Progenitor cell of endocrine pancreas (in vitro differentiated cells): ENCODE measurements at places on chromosomes 13 and 19. TPM values are rescaled to one million over a fixed set of nuclear protein-coding genes. Genes with fewer than 3 reads are reported as not detected.

ADGRE1 gene
- not detected in 2 replicates for total RNA-seq

PTGIR gene
- total RNA-seq: not detected in 2 replicates

- no peak for DNase-seq
These were observed 295.9 kb downstream of the GPC6 start for GRCh38 chr13:93522501-93522900.

DNA sequence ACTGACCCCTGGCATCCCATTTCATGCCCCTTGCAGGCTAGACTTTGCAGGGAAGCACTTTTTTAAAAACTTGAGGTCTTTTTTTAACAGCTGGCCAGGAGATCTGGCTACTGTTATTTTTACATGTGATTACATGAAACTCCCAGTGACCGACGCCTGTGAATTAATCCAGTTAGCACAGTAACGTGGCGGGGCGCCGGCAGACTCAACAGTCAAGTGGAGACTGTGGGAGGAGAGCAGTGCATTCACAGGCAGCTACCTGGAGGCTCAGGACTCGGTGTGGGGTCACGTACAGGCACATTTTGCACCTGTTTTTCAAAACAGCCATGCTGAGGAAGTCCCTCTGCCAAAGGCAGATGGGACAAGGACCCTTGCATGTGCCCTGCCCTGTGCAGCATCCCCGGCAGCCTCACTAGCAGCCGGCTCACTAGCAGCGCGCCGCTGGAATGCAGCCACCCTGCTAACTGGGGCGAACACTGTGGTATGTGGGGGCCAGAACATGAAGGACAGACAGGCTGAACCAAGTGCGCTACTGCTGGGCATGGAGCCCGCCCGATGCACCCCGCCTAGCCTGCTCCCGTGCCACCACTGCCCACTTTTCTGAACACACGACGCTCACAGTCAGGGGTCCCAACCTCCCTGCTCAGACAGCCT, 18.7 kb downstream of the CAPS start:
- DNase-seq: no peak

RDH8 gene
- total RNA-seq: not detected in 2 replicates

FOSB gene
- 5.3 and 7.3 TPM in 2 replicates for total RNA-seq

- DNase-seq: no peak
These were observed 233 bp downstream of the ZNF561 start for GRCh38 chr19:9620842-9621155.
